RCC 7860 (cell line): ENCODE measurements at places on chromosomes 6 and 20.

GRCh38 chr20:32985596-32985995, 18.6 kb downstream of the SUN5 start:
- DNase-seq: no peak

- DNase-seq: no peak
Measured at GRCh38 chr20:2692036-2692885, at the start of gene EBF4. Gene EBF4 (plus strand): TSS chr20:2692780. CDS start chr20:2693646, 866 bp downstream.

- no peak for DNase-seq
Measured at GRCh38 chr6:66662721-66663507, 955.9 kb upstream of the EYS start.

DNA sequence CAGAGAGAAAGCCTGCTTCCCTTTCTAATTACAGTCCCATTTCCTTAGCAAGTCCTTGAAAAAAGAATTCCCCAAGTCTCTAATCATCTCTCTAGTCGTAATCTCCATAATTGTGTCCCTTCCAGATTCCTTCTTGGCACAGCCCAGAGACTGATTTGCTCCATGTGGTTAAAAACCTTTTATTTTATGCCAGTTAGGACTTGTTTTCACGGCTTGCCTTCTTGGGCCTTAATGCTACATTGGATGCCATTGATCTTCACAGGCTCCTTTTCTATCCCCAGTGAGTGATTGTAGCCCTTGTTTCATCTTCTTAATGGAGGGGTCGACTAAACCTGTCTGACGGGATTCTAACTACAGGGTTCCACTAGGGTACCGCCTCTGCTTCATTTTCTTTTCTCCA, 650.6 kb upstream of the ARID1B start:
- DNase-seq: no peak

DNA sequence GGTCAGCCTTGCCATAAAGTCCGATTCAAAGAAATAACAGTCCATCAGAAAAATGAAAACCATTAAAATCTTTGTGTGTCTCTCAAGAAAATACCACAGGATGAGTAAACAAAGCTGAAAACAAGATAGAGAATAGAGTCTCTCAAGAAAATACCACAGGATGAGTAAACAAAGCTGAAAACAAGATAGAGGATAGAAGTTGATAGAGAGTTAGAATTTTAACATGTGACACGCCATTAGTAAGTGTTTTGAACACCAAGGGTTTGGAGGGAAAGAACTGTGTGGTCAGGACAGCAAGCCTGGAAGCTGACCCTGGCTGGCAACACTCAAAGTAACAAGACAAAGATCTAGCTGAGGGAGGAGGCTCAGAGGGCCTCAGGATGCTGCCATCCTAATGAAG, 43.9 kb upstream of the PRND start:
- DNase-seq: no peak

GRCh38 chr6:21594416-21595281, 1.1 kb downstream of the SOX4 start:
- no peak for DNase-seq

DNA sequence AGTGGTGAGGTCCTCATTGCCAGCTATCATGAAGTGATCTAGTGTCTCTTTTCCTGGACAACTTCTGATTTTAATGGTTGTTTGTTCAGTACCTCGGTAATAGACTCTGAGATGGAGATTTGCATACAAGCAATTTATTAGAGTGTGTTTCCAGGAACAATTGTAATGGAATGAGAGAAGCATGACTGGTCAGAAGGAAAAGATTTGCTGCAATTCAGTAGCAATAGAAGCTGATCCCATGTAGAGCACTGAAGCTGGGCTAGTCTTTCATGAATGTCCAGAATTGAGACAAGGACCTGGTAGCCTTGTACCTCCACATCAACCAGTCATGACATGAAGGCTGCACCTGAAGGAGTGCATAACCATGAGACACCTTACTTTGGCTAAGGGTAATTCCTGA, 526.5 kb downstream of the NKAIN2 start:
- DNase-seq: no peak

DNA sequence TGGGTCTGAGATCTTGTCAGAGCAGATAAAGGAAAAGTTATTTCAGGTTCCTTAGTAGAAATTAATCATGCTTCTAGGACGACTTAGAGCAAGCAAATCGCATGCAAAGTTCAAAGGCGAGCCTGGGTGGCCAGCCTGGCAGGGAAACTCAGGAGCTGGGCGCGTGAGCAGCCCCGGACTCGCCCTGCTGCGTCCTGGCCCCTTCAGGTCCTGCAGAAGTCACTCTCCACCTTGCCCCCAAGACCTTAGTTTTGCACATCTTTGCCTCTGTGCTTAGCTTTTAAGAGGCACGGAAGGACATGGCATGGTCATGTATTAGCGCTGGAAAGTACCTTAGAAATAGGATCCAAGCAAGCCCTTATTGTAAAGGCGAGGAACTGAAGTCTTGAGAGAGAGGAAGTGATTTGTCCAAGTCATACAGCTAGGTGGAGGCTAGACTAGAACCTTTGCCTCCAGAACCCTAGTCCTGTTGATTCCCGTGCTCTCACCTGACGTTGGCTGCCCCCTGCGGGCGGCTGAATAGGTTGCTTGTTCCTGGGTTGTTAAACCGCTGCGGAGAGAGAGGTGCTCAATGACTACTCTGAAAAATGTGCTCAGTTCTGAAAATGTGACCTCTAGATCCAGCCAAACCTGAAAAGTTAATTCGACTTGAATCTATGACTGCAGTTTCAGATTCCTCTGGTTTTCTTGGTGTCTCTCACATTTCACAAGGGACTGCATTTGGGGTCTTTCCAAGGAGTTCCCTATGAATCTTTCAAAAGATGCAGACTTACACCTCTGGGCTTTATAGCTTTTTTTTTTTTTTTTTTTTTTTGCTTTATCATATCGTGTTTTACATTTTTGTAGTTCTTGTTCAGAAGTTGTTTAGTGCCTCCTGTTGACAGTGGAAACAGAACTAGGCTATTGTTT, 2.7 kb downstream of the MYB start:
- DNase-seq: peak; percentile 7

- no peak for DNase-seq
Measured at GRCh38 chr6:106895703-106896040, 78.9 kb downstream of the CD24 start.

GRCh38 chr6:33949877-33950435, 146.2 kb upstream of the MLN start:
- no peak for DNase-seq

DNA sequence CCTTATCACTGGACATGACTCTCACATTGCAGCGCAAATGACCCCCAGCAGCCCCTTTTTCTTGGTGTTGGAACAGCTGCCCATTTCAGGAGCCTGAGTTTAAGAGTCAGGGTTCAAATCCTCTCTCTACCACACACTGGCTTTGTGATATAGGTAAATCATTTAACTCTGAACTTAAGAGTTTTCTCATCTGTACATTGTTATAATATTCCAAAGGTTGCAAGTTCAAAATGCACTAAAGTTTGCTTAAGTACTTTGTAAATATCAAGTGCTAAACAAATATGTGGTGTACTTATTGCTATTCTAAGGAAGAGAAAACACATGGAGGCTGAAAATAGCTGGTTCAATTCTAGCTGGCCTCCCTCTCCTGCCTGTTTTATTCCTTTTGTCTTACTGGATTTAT, 39.3 kb upstream of the PBOV1 start:
- DNase-seq: no peak

DNA sequence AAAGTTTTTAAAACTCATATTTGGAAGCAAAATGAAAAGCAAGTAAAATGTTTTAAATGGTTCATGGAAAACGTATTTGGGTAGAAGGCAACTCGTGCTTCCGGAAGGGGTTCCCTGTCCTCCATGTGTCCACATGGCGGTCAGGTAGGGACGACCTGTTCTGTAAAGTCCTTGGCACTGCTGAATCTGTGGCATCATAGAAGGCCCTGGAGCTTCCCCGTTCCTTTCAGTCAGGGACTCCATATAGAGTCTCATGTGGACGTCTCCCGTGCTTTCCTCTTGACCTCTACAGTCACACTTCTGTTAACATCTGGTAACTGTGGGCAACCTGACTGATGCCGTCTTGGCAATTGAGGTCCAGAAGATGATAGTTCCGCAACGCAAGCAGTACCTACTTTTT, 11.4 kb downstream of the DYNLT1 start:
- DNase-seq: no peak

- DNase-seq: no peak
Measured at GRCh38 chr6:118400098-118400497, 148.0 kb upstream of the PLN start.
